HAP-1 (cell line): ENCODE measurements at places on chromosomes 2 and 18.

GRCh38 chr18:50955253-50955652 is 12.6 kb upstream of the ELAC1 start:
- DNase-seq, result no peak

- DNase-seq, result no peak
Measured at GRCh38 chr2:182541268-182541667, 114.4 kb upstream of the PDE1A start.

DNA sequence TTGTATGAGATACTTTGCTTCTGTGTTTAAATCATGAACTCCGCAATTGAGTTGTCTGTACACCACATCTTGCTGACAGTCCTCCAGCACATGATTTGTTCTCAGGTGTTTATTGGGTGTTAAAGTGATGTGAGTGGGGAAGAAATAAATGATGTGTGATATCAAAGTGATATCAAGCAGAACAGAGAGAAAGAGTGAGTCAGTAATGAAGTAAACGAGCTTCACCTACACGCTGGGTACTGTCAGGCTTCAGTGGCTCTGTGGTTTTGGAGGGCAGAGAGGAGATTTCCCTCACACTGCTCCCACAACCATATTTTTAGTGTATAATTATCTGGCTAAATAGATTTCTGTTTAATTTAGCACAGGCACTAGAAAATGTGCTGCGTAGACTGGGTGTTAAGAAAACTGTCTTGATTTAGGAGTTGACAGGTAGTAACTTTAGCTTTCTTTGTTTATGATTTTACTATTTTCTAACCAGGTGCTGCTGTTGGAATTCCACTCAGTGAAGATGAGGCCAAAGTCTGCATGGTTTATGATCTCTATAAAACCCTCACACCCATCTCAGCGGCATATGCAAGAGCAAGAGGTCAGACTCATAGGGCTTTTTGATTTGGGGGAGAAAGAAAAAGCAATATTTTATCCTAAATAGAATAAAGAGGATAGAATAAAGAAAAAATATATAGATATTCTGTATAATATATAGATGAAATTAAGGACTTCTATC is 21.2 kb downstream of the ATIC start:
- no peak for DNase-seq

DNA sequence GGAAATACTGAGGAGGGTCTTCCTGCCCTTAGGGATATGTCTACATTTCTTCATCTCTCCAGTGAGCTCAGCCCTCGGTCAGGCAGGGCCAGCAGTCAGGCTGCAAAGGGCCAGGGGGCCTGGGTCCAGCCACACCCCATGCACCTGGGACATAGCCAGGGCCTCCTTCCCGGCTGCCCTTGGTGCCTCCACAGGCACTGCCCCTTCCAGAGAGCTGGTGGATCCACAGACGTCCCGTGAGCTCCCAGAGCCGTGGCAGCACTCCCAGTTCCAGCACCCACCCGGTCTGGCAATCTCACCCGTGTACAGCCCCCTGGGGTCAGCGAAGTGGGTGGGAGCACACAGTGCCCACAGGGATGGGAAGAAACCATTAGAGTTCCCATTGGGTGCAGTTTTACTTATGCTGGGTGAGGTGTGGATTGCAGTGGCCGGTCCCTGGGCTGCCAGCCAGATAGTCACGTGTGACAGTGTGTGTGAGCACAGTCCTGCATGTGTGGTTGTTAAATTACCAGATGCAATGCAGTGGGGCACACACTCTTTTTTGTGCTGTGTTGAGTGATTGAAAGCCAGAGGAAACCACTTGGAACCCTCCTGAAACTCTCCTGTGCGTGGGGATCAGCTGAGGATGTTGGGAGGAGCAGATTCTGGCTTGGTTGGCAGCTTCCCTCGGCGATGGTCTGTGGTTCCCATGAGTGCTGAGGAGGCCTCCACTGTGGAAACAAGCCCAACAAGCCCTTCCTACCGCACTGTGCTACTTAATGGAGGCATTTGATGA is 131.0 kb downstream of the SNTG2 start:
- no peak for DNase-seq

GRCh38 chr18:23951206-23951605 is 63.3 kb upstream of the TTC39C start:
- DNase-seq, result no peak

DNA sequence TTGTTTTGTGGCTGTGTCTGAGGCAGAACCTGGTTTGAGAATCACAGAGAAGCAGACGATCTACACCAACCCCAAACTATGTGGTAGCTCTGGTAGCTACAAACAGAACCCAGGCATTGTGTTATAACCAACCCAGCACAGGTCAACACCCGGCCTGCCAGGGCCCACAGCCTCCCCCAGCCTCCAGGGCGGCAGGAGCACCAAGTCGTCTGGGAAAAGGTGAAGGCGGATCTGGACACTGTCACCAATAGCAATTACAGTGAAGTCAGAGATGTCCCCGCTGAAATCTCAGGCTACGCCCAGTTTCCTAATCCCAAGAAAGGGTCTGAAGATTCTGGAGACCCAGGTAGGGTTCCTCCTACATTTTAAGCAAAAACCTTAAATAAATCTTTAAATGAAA is 3.6 kb downstream of the HJURP start:
- no peak for DNase-seq

- peak; percentile 49 for DNase-seq
Measured at GRCh38 chr2:10900216-10901109, 11.3 kb upstream of the KCNF1 start.

DNA sequence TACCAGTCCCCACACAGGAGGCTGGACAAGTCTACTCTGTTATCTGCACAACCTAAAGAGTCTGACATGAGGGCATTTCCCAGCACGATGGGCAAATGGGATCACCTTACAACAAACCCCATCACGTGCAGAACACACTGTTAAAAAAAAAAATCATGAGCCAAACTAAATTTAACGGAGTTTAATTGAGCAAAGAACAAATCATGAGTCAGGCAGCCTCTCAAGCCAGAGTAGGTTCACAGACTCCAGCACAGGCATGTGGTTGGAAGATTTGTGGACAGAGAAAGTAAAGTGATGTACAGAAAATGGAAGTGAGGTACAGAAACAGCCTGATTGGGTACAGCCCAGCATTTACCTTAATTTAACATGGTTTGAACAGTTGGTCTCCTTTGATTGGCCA is 59.9 kb downstream of the KYNU start:
- DNase-seq, result no peak

- DNase-seq, result no peak
Measured at GRCh38 chr2:109607766-109608165, 6.0 kb downstream of the SEPTIN10 start.

DNA sequence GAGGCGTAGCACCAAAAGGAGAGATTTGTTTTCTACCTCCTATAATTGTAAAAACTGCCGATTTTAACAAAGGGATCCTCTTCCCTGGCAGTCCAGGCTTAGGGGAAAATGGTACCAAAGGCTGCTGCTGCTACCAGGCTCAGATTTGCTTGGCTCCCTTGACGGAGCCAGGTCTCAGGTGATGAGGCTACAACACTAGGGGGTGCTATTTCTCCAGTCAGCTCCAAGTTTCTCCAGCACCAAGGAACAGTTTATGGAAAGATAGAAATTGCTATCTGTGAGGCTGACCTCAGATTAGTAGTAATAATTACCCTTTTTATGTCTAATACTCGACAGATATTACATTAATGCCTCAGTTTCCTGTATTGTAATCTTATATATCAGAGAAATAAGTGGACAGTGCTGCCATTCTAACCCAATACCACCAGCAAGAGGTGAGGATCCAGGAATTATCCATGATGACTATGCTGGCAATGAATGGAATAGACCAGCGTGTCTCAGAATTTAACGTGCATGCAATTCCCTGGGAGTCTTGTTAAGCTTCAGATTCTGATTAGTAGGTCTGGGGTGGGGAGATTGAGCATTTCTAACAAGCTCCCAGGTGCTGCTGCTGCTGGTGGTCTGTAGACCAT is 111.3 kb downstream of the ESCO1 start:
- peak; percentile 70 for DNase-seq

GRCh38 chr2:71282493-71282892 is 49.1 kb upstream of the ZNF638 start:
- no peak for DNase-seq

GRCh38 chr2:156305121-156305520 is 27.4 kb downstream of the NR4A2 start:
- DNase-seq, result no peak

GRCh38 chr18:48402953-48403352 is 6.2 kb downstream of the ZBTB7C start:
- no peak for DNase-seq

DNA sequence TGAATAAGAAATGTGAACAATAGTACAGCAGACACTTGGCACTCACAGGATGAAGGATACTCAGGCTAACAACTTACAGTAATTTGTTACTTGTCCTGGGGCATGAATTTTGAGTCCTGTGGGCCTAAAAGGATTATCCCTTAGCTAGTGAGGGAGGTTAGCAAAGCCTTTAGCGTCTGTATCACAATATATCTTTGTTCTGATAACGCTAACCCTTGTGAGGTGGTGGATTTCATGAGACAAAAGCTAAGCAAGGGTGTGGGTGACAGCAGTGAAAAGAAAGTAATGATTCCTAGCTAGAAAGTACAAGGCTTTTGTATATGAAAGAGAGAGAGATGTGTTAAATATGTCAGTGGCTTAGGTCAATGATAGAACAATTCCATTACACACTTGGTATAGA is 46.8 kb upstream of the TTC21B start:
- DNase-seq, result peak; percentile 94

- peak; percentile 29 for DNase-seq
Measured at GRCh38 chr18:31057917-31058316, 15.4 kb upstream of the DSC3 start.

- DNase-seq, result peak; percentile 3
Measured at GRCh38 chr2:114543236-114543766, 100.9 kb downstream of the DPP10 start.

- no peak for DNase-seq
Measured at GRCh38 chr2:165920748-165921147, 32.8 kb downstream of the TTC21B start.

GRCh38 chr2:143110758-143111428 is 18.3 kb upstream of the ARHGAP15 start:
- DNase-seq, result peak; percentile 44

DNA sequence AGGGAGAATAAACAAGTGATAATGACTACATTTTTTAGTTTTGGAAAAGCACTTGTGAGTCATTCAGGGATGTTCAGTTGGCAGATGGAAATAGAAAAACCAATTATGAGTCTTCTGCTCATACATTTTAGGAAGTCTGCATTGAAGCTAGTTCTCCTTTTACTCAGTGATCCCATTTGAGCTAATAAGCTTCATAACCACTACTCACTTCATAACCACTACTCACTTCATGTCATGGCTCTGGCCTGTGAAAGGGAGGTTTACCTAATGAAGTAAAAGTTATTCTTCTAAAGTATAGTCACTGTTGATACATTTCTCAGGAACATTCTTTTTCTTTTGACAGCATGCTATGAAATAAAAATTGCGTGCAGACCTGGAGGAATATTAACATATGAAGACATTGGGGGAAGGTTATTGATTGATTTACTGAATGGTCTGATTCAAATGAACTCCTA is 948.7 kb downstream of the TSN start:
- DNase-seq, result no peak

GRCh38 chr18:9536354-9537152 is 61.2 kb downstream of the RALBP1 start:
- DNase-seq, result no peak

DNA sequence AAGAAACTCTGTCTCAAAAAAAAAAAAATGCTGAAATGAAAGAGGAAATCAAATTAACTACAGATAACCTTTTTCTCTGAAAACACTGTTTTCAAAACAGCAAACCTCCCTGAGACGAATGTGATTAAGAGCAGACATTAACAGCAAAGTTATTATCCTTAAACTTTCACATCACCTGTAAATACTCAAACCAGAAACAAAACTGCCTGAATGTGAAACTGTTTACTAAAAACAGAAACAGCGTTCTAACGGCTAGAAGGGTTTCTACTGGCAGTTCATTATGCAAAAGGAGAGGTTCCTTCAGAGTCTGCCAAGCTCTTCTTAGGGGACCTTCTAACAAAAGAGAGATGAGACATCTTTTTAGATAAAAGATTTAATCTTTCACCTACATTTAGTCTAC is 45.9 kb downstream of the PNO1 start:
- no peak for DNase-seq

- no peak for DNase-seq
Measured at GRCh38 chr2:128158176-128158575, 67.2 kb downstream of the UGGT1 start.

GRCh38 chr2:104889291-104889959 is 35.5 kb downstream of the POU3F3 start:
- DNase-seq, result no peak

DNA sequence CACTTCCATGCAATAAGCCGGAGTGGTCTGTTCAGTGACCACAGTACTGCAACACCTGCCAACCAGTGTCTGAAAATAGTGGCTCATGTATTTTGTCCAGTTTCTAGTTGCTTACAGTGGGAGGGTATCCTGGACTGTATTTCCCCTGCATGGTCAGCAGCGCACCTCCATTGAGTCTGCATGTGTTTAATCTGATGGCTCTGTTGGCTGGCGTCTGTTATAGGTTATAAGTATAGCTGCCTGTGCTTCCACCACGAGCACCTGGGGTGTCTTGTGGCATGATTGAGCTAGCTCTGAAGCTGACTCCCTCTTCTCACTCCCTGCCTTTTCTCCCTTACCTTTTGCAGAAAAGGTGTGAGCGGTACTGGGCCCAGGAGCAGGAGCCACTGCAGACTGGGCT is 12.9 kb downstream of the PTPN18 start:
- no peak for DNase-seq

DNA sequence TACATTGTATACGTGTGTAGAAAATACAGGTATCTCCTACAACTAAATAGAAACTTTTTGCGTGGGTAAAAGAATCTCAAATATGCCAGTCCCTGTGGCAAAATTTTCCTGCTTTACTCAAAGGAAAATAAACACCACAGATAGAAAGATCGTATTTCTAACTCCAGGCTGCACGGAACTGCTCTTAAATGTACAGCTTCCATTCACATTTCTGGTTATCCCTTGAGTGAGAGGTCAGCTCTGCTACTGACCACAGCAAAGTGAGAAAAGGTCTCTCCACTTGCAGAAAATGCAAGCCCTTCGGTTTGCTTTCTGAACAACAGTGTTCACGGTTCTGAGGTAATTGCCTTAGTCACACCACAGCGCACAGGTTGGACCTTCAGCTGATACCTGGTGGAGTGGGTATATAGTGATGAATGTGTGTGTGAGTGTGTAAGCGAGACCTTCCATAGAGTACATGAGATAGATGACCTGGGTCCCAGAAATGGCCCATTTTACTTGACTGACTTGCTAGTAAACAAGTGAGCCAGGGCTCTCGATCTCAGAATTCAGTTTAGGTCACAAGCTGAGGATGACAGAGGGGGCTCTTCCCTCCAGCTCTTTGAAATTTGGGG is 52.1 kb downstream of the ALPK2 start:
- no peak for DNase-seq

- no peak for DNase-seq
Measured at GRCh38 chr2:96089356-96090195, 26.8 kb downstream of the ADRA2B start.

GRCh38 chr18:27724362-27724761 is 452.6 kb downstream of the CDH2 start:
- DNase-seq, result no peak

GRCh38 chr18:42514512-42514911 is 559.5 kb downstream of the PIK3C3 start:
- DNase-seq, result no peak
